NCI-H2081 (cell line): ENCODE measurements at places on chromosomes 1 and 21.

GRCh38 chr21:39018730-39019129 lies 164.5 kb downstream of the PSMG1 start:
- DNase-seq = no peak

DNA sequence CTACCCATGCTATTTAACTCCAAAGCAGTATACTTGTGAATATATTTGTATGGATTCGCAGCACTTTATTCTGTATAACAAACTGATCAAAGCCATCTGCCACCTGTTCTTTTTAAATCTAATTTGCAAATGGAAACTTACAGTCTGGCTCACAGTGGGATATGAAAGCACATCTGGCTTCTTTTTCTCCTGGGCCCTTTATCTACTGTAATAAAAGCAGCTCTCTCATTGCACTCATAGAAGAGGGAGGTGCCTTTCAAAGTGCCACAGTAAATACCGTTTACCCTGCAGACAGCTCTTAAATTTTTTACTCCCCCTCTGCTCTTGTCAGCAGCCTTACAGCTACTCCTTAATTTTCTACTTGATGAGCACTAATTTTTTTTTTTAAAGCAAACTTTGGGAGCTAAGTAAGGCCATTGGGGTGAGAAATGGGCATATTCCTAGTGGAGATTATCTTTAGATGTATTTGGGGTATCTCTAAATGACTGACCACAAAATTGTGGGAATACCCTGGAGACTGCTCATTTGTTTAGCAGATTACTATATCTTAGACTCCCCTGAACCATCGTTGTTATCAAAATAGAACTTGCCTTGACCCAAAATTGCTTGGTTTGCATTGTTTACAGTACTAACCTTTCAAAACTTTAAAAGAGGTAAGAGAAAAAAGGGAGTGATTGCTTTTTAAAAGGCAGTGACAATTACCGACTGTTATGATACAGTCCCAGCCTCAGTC lies 110.1 kb downstream of the VPS13D start:
- peak; percentile 67 for DNase-seq

DNA sequence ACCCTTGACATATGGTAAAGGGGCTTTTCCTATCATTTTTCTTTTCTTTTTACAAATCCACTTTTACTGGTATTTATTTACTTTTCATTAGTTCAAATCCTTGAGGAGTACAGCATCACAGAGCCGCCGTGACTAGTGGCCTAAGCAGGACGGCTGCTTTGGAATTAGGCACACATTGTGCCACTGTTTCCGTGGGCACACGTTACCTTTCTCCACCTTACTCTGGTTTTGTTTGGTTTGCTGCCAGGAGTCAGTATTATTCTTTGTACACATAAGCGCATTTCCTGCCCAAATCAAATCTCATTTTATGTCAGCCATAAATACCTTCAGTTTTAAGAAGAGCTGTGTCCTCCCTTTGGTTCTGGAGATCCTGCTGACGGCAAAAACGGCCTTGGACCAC lies 31.2 kb downstream of the SCCPDH start:
- no peak for DNase-seq

DNA sequence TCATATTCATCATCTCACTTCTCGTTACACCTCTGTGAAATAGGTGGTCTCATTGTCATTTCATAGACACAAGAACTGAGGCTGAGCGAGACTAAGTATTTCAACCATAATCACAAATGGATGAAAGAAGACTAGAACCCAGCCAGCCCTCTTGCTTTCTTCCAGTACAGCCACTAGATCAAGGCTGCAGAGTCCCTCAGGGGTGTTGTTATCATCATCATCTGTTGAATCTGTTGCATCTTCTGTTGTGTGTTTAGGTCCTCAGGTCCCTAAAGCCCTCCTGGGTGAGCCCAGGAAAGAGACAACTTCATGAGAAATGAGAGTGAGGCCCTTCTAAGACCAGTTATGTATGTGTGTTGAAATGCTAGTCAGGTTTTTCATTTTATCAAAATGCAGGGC lies 86.6 kb upstream of the ZNF326 start:
- no peak for DNase-seq

GRCh38 chr1:221292652-221293051 lies 413.4 kb downstream of the HLX start:
- no peak for DNase-seq

DNA sequence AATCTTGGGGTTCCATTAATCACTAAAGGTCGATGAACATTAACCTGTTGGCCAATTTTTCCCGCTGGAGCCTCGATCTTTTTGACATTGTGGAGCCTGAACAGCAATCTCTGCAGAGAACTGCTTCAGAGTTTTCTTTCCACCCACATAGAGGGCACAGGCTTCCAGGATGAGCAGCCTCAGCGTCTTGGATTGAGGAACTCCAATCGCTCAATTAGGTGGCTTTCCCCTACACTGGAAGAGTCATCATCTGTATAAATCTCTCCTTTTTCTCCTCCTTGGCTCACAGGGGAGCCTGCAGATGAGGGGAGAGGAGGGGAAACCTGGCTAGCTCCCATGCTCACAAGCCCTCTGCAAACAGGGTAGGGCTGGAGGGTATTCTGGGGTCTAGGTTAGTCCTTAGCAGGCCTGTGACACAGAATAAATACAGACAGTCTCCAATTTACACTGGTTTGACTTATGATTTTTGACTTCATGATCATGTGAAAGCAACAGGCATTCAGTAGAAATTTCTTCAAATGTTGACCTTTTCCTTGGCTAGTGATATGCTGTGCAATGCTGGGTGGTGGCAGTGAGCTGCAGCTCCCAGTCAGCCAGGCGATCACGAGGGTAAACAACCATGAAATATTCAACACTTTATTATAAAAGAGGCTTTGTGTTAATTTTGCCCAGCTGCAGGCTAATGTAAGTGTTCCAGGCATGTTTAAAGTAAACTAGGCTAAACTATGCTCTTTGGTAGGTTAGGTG lies 80.8 kb downstream of the PGBD5 start:
- no peak for DNase-seq

DNA sequence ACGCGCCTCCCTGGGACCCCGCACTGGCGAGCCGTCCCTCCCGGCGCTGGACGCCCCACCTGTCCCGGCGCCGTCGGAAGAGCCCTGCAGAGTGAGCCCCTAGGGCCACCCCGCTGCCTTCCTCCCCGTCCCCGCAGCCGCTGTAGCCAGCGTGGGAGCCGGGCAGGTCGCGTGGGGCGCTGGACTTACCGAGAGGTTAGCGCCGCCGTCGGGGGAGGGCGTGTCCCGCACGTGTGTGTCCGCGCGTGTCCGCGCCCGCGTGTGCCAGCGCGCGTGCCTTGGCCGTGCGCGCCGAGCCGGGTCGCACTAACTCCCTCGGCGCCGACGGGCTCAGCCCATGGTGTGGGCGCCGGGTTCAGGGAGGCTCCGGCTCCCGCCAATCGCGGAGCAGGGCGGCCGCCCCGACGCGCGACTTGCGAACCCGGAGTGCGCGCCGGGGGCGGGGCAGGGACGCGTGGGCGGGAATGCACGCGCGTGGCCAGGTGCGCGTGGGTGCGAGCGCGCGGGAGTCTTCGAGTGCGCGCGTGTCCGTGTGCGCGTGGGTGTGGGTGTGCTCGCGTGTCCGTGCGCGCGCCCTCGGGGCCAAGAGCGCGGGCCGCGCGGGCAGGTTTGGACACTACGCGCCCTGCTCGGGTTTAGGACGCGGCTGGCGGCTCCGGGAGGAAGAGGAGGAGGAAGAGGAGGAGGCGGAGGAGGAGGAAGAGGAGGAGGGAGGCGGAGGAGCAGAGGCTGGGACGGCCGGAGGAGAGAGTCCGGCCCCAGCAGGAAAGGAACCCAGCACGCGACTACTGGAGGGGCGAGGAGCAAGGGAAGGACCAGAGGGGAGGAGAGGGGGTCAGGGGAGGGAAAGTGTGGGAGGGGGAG lies 145.2 kb upstream of the ETS2 start:
- DNase-seq = no peak

GRCh38 chr21:36902793-36903192 lies 63.7 kb downstream of the HLCS start:
- DNase-seq = no peak

DNA sequence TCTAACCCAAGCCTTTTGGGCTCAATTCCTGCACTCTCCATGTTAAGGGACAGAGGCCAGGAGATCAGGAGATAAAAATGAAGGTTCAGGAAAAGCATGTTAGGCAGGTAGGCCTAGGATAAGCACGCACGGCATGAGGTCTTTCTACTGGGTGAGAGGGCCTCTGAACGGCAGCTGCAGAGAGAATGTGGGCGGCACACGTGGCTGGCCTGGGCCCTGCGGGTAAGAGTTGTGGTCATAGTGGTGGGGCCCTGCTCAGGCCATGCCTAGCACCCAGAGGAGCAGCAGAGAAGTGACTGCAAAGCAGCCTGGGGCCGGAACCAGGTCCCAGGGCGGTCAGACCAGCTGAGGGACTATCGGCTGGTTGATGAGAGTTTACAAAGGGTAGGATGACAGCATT lies 7.5 kb upstream of the FOXO6 start:
- no peak for DNase-seq

DNA sequence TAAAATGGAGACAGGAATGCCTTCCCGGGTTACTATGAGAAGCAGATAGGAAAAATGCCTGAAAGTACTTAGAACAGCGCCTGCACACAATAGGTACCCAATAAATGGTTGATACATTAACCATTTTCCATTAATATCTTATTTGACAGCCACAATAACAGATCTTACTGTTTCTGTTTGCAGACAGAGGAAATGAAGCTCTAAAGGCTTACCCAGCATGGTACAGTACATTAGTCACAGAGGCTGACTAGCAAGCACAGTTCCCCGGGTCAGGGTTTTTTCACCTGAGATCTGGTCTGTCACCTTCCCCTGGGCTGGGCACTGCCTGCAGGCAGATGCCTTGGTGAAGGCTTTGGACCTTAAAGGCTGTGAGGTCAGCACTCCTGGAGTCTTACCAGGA lies 2.9 kb downstream of the TRIM63 start:
- DNase-seq = no peak

DNA sequence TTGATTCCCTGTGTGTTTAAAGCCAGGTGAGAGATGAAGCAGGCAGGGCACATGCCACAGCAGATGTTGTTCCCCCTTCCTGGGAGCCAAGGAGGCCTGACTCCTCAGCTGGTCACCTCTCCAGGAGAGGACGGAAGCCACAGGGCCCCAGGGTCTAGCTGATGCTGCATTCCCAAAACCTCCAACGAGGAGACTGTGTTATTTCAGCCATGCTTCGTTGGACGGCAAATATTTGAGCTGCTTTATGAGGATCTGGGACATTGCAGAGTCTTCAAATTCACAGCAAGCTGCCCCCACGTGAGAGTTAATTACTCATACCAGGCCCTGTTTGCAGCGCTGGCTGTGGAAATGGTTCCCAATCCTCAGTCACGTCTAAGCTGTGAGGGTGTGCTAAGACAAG lies 85.3 kb downstream of the CDC7 start:
- no peak for DNase-seq

- DNase-seq = no peak
Observed at GRCh38 chr1:202072211-202072765, 50.4 kb upstream of the GPR37L1 start.

- DNase-seq = no peak
Observed at GRCh38 chr1:55716610-55717009, 501.4 kb upstream of the USP24 start.

DNA sequence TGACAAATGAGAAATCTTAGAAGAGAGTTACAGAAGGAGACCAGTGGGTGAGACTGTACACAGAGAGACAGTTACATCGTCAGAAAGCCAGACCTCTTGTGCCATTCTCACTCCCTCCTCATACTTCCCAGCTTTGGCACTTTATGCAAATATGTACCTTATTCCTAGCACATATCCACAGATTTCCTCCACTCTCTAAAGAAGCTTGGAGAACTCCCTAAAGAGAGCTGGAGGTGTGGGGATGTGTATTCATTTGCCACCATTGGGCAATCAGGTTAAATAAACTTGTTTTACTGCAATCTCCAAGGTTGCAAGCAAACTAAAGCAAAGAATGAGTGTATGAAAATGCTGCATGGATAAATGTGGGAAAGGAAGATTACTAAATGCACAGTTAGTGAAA lies 380.9 kb upstream of the PRMT6 start:
- no peak for DNase-seq
